ENCODE measurements at places on chromosomes 12 and 14.
A peak's percentile ranks its signal among the peaks of the same experiment; 100 is the strongest.

- no peak for DNase-seq
Measured at GRCh38 chr14:23694085-23694948, 58.2 kb downstream of the DHRS2 start.

DNA sequence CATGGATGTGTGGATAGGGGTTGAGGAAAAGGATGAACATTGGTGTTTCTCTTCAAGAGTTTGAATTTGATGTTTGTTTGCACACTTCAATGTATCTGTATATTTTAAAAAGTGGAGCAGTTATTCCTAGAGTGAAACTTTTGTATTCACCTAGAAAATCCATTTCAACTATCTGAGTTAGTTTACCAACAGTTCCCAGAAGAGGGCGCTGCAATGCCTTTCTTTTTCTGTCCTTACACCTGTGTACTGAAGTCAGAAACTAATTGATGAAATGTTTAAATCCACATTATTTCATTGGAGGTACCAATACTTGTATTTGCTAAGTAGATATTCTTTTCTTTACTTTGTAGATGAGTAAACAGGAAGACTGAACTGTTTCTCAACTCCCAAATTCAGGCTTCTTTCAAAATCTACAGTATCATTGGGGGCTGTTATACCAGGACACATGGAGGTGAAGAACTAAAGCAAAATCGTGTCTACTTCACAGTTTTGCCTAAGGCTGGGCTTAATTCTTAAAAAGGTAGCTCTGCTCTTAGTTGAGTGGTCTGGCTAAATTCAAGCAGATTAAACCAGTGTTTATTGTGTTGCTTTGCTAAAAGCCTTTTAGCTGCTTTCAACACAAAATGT lies 26.6 kb upstream of the KLRB1 start:
- DNase-seq, result no peak

- DNase-seq, result no peak
Measured at GRCh38 chr12:12099102-12099501, 28.4 kb downstream of the BCL2L14 start.

DNA sequence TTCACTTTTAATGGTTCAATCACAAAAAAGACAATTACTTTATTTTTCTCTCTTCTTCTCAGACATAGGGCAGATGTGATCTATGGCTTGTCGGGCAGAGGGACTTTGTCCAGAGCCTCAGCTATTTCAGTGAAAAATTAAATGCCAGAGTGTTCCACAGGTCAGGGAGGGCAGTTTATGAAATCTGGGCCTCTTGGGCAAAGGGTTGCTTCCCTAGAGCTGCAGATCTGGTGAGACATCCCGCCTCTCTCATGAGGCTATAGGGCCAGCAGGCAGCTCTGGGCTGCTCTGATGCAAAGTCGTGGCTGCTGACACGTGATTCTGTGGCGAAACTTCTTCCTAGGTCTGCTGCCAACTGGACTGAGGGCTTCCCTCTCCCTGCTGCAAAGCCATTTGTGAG lies 6.0 kb downstream of the CLMN start:
- no peak for DNase-seq

- peak; percentile 84 for DNase-seq
Measured at GRCh38 chr12:96471368-96472050, 17.9 kb upstream of the CFAP54 start.

DNA sequence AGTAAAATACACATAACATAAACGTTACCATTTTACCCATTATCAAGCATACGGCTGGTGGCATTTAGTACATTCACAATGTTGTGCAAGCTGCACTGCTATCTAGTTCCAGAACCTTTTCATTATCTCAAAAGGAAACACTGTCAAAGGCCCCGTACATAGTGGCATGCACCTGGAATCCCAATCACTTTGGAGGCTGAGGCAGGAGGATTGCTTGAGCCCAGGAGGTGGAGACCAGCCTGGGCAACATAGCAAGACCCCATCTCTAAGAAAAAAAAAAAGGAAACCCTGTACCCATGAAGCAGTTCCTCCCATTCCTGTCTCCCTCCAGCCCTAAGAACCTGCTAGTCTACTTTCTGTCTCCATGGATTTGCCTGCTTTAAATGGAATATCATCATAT lies 7.4 kb upstream of the HVCN1 start:
- DNase-seq, result no peak
